Chondrocyte (in vitro differentiated cells): ENCODE measurements at places on chromosomes 2 and 18. TPM values are rescaled to one million over a fixed set of nuclear protein-coding genes. Genes with fewer than 3 reads are reported as not detected.

- DNase-seq, result no peak
Measured at GRCh38 chr18:23599809-23600208, 13.5 kb upstream of the NPC1 start.

DNA sequence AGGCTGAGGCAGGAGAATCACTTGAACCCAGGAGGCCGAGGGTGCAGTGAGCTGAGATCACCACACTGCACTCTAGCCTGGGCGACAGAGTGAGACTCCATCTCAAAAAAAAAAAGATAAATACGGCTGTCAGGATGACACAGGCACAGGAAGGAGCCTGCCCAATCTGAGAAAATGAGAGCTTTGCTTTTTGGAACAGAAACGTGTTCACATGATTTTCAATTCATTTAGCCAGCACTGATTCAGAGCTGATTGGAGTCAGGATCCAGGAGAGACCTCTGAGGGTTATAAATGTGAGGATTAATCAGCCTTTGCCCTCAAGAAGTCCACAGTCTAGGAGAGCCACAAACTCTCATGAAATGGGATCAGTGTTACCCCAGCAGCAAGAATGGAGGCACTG, 6.9 kb upstream of the SMAD7 start:
- no peak for DNase-seq

GRCh38 chr2:9274701-9275343, 68.2 kb downstream of the ASAP2 start:
- no peak for DNase-seq

DNA sequence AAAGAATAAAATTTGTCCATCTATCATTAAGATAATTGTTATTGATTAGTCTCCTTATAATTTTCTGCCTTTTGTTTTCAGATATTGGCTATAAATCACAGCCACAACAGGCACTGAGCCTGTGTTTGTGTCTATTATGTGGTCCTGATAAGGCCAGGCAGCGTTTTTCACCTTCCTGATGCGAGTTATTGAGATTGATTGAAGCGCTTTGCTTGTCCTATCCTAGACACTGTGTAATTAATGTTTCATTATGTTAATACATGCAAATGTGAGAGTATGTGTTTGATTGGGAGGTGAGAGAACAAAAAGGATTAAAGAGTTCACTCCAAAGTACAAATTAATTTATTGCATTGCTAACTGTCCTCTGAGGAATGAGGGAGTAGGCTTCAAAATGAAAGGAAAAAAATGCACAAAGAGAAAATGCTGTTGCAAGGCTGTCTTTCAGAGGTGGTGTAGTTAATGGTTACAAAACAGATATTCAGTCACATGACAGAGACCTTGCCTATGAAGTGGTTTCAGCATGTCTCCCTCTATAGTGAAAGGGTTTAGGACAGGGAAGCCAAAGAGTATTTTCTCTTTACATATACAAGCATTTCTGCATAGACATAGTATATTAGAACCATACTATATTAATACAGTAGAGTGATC, 391.1 kb downstream of the DCC start:
- DNase-seq, result no peak

DNA sequence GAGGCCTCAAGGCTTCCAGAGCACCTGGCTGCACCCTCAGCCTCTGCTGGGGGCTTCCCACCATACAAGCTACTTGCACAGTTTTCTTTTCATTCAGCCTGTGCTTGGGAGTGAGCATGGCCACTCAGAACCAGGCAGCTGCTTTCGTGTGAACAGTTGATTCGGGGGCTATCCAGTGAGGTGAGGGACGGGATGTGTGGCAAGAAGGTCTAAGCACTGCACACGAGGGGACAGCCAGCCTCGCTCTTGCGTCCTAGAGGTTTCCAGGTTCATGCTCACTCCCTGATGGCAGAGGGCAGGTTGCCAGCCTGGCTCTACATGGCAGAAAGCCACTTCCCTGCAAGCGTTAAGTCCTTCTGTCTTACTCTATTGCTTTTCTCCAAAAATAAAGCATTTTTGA, 146.2 kb downstream of the MBP start:
- no peak for DNase-seq

DNA sequence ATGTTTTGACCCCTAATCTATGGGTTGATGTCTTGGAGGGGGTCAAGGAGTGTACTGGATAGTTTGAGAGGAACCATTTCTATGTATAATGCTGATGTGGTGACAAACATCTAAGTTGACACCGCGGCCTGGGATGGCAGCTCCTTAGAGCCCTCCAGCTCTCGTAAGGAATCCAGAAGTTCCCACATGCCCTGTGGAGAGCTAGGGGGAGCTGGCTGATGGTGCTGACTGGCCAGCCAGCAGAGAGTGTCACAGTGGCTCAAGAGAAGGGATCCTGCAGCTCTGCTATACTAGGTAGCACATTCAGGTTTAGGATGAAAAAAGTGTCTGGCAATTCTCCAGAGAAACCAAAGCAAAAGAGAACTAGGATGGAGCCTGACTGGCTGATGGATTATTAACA, 842.2 kb upstream of the VRK2 start:
- DNase-seq, result no peak

DNA sequence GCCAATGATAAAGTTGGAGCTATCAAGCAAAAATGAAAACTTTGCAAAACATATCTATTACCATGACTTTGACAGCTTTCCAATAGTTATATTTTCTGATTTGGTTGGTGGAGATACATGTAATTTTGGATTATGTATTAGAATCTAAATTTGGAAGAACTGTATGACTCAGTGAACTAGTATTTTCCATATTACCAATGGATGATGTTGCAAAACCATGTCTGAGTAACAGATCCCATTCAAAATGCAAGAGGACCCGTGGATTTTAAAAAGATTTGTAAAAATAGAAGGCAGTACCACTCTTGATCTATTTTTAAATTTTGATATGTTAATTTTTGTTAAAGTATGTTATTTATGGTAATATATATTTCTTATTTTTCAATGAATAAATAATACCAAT, 83.0 kb downstream of the TAF4B start:
- DNase-seq, result no peak

DNA sequence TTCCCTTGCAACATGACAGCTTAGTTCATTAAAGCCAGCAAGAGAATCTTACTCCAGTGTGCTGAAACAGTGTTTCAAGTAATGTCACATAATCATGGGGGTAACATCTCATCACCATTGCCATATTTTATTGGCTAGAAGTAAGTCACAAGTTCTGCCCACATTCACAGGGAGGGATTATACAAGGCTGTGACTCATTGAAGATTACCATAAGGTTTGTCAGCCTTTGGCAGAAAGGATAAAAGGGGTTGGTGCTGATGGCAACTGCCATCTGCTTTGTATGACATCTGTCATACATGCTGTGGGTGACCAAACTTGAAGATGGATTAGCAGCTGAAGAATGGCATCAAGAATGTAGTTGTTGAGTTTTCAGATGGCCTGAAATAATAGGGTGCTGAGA, 61.2 kb downstream of the KCNE4 start:
- no peak for DNase-seq

DNA sequence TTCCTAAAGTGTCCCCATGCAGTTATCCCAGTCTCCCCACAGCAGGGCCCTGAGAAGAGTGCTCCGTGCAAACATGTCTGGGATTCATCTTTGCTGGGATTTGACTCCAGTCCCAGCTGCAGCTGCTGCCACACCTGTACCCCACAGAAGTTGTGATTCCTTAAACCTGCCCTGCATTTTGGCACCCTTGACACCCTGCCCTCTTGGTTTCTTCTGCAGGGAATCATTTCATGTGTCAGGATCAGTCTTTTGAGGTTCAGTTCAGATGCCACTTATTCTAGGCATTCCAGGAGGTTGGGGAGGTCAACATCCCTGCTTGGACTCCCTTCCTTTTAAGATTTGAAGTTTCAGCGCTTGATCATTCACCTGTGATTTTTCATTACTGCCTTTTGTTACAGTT, 108.3 kb downstream of the SPTBN1 start:
- DNase-seq, result no peak

DNA sequence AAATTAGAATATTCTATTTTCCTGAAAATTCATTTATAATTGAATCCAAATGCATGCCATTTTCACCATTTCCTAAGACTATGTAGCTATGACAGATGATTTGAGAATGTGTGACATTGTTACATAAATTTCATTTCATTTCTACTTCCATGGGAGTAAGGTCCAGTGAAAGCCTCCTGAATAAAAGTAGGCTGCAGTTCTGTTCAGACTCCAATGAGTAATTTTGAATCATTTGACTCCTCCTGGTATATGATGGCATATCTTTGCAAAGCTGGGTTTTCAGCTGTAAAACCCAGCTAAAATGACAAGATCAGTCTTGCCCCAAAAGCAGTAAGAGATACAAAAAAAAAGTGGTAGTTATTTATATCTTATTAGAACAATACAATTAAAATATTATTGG, 101.0 kb upstream of the DNAJC10 start:
- no peak for DNase-seq

GRCh38 chr2:172105471-172106107, 2.9 kb upstream of the DLX2 start:
- no peak for DNase-seq

DNA sequence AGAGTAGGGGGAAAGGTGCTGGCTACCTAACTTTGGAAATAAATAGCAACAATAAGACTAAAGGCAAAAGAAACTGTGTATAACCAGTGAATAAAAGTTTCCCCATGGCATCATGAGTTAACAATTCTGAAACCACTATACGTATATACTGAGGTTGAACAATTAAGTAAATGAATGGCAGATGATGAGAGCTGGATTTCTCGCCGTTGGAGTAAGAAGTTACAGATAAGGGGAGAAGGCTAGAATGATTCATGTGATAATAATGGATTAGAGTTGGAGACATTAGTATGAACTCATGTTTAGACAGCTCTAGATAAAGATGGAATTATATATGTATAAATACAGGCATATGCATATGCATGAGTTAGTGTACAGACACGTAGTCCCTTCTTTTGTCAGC, 152.7 kb downstream of the UBR3 start:
- DNase-seq, result no peak

DNA sequence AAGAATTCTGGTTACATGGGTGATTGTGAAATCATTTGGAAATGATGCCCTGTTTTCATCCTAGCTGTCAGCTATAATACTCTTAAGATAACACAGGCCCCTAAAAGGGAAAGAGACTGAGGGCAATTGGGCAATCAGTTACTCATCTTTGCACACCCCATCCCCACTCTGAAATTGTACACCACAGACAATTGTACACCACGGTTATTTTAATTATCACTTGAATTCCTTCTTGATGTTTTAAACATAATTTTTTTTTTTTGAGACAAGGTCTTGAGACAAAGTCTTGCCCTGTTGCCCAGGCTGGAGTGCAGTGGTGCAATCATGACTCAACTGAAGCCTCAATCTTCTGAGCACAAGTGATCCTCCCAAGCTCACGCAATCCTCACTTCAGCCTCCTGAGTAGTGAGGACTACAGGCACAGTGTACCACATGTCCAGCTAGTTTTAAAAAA, 862.4 kb upstream of the ACVR2A start:
- DNase-seq, result no peak

- no peak for DNase-seq
Measured at GRCh38 chr2:174485788-174486562, 854 bp downstream of the GPR155 start.

DNA sequence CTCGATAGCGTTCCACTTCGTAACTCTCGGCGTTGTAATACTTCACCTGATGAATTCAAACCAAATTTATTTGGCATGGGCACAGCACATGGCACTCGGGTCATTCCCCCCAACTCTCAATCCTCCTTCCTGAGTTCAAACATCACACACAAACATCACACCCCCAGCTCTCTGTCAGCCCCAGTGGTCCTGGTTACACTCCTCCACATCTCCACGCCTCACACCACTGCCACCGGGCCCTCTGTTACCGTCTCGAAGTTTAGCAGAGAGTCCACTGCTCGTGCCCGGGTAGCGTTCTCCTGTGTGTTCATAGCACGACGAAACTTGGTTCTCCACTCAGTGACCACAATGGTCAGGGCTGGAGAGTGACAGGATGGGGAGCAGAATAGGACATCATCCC, 4.6 kb downstream of the ABCB6 start:
- no peak for DNase-seq

- no peak for DNase-seq
Measured at GRCh38 chr2:138475277-138475776, 26.2 kb upstream of the SPOPL start.

GRCh38 chr18:44793194-44793593, 112.5 kb downstream of the SETBP1 start:
- DNase-seq, result no peak

DNA sequence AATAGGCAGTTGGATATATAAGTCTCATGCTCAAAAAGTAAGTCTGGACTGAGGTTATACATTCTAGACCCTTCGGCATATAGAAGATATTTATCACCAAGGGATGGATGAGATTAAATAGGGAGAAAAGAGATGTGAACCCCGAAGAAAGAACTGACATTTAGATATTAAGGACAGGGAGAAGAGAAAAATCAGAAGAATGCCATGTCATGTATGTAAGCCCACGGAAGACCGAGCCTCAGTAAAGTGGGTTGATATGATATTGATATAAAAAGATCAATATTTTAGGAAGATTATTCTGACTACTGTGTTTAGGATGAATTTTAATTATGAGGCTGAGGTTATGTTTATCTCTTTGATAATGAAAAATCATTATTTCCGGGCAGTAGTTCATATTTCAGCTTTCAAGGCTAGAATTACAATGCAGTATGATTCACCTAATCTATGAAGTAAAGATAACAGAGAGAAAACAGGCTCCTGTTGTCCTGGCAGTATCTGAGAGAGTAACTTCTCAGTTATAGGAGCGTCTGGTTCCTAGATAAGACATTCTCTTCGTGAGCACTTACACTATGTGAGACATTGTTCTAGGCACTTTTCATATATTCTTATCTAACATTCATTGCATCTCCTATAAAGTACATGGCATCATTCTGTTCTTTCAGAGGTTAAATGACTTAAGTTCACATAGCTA, 83.0 kb downstream of the UBR3 start:
- DNase-seq, result no peak

- DNase-seq, result no peak
Measured at GRCh38 chr2:46065152-46065551, 232.1 kb upstream of the EPAS1 start.

DNA sequence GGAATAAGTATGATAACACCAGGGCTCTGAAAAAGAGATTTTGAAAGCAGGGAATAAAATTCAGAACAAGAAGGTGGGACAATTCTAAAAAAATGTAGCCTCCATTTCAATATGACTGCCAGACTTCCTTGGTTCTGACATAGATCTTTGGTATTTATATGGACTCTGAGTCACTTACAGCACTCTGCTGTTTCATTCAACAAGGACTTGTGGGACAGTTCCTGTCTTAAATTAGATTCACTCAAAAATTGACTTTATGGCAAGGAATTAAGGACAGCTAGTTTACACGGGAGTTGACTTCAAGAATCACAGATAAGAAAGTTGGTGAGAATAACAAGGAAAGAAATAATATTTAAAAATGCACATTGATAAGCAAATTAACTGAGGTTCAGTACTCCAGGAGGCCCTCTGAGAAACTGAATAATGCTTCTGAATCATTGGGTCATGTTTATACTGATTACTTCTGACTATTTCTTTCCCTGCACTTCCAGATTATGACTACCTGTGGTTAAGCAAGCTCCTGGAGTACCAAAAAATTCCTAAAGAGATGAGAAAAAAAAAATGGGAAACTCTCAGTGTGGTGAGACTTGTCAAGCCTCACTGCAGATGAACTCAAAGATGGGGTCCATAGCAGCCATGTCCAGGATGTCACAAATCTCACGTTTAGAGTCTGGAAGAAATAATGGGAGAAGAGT, 828.3 kb upstream of the PIK3C3 start:
- DNase-seq, result no peak

Gene MYO7B
- total RNA-seq, result 0.02 to 0.31 TPM in 2 of 3 replicates, not detected in the other

Gene RAB6C
- 0.24 to 0.37 TPM (median 0.31 TPM) in 3 replicates for total RNA-seq

Gene PROKR1
- total RNA-seq, result not detected in 3 replicates

Gene STPG4
- 0.25 to 0.58 TPM (median 0.28 TPM) in 3 replicates for total RNA-seq

Gene EMILIN2
- total RNA-seq, result 2.2 to 9.9 TPM (median 9.3 TPM) in 3 replicates

Gene G6PC2
- total RNA-seq, result not detected in 3 replicates

Gene GLI2
- total RNA-seq, result 31.1 to 37.0 TPM (median 36.0 TPM) in 3 replicates

Gene FAM168B
- 94.9 to 118 TPM (median 111 TPM) in 3 replicates for total RNA-seq
